Pons (tissue), 1 donor: ENCODE measurements at places on chromosomes 1 and 21.

DNA sequence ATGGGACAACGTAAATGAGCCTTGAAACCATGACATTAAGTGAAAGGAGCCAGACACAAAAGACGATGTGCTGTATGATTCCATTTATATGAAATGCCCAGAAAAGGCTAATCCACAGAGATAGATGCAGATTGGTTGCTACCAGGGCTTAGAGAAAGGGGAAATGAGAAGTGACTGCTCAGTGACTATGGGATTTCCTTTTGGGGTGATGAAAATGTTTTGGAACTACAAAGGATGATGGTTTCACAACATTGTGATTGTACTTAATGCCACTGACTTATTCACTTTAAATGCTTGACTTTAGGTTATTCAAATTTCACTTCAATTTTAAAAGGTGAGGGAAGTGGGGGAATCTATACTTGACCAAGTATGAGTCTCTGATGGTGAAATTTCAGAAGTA, 414.3 kb downstream of the SETD4 start:
- no peak for DNase-seq

DNA sequence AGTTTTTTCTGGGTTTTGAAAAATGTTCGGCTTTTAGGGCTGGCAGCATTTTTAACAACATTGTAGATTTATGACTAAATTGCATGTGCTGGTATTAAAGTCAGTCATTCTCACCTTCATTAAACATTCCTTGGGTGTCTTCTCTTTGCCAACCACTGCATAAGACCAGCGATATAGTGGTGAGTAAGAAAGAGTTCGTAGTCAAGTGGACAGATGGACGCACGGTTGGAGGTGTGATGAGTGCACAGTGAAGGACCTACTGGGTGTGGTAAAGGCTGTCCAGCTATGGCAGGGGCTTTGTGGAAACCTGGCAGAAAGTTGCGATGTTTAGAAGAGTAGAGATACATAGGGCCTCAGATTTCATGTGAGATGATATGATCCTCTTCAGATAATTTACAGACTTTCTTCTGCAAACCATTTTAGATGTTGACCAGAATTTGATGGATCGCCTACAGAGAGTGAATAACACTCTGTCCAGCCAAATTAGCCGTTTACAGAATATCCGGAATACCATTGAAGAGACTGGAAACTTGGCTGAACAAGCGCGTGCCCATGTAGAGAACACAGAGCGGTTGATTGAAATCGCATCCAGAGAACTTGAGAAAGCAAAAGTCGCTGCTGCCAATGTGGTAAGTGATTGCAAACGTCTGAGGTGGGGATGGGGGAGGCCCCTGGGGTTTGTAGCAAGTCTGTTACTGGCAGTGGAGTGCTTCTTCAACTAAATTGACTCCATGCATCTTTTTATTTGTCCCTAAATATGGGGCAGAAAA, 56.0 kb upstream of the LAMC2 start:
- no peak for DNase-seq

DNA sequence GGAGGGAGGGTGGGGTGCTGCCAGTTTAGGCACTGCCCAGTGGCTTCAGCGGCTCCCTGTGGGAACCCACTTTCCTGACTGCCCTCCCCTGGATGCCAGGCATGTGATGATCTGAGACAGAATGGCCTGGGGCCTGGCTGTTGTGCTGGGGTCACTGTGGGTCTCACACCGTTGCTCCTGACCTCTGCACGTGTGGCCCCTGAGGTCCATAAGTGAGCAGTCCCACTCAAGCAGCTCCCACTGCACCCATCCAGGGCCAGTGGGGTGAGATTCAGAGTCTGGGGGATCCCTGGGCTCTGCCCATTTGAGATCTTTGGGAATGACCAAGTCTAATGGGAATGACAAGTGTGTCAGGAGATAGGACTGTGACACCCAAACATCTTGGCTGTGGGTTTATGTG, 18.0 kb downstream of the PODN start:
- DNase-seq = no peak

DNA sequence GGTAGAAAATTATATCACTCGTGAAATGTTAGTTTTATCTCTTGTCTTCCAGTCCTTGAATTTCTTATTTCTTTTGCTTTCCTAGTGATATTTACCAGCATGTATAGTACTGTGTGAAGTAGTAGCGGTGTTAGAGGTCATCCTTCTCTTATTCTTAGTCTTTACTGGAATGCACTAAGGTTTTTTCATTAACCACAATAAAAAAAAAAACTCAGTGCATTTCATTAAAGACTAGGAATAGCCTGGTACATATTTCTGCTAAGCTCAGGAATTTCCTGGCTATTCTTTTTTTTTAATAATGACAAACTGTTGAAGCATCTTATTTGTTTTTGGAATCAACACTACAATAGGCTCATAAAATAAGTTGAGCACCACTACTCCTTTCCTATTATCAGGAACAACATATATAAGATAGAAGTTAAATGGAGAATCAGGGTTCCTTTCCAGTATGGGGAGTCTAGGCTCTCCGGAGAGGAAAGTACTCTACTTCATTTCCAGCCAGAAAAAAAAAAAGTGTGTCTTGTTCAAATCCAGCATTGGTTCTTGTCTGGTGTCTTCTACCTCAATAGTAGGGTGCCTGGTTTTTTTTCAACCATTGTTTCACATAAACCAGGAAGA, 60.0 kb downstream of the TNFSF18 start:
- DNase-seq = no peak

GRCh38 chr1:34013958-34014737, 150.3 kb downstream of the HMGB4 start:
- DNase-seq = no peak

DNA sequence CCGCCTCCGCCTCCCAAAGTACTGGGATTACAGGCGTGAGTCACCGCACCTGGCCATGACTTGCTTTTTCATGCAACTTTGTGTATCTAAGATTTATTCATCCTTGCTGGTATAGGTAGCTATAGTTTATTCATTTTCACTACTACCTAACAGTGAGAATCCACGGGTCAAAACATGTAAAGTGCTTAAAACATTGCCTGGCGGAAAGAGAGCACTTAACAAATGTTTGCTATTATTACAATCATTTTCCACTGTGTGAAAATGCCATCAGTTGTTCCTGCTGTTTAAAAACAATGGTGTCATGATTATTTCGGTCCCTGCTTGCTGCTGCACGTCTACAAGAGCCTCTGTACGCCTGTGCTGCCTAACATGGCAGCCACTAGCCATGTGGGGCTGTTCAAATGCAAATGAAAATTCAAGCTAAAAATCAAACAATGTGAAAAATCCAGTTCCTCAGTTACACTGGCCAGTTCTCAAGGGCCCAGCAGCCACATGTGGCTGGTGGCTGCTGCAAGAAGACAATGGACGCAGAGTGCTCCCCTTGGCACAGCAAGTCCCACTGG, 65.1 kb downstream of the CLSTN1 start:
- peak; percentile 61 for DNase-seq

- DNase-seq = no peak
Measured at GRCh38 chr1:25006770-25007169, 76.7 kb upstream of the RUNX3 start.

GRCh38 chr21:41664881-41665765, 101.7 kb downstream of the RIPK4 start:
- no peak for DNase-seq

DNA sequence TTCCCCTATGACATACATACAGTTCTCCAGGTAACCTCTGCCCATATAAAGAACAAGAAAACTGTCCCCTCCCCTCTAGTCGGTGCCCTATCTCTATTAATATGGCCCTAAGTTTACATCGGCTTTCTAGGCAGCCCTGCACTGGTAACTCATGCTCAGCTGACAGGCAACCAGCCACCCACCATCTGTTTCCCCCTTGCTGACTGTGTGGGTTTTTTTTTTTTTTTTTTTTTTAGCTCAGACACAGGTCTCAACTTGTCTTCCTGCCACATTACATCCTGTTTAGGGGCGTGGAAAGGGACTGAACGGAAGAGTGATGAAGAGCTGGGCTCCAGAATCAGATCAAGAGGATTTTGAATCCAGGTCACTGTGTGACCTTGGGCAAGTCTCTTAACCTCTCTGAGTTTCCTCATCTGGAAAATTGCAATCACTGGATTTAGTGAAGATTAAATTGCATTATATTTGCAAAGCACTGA, 14.0 kb downstream of the LAPTM5 start:
- DNase-seq = no peak

DNA sequence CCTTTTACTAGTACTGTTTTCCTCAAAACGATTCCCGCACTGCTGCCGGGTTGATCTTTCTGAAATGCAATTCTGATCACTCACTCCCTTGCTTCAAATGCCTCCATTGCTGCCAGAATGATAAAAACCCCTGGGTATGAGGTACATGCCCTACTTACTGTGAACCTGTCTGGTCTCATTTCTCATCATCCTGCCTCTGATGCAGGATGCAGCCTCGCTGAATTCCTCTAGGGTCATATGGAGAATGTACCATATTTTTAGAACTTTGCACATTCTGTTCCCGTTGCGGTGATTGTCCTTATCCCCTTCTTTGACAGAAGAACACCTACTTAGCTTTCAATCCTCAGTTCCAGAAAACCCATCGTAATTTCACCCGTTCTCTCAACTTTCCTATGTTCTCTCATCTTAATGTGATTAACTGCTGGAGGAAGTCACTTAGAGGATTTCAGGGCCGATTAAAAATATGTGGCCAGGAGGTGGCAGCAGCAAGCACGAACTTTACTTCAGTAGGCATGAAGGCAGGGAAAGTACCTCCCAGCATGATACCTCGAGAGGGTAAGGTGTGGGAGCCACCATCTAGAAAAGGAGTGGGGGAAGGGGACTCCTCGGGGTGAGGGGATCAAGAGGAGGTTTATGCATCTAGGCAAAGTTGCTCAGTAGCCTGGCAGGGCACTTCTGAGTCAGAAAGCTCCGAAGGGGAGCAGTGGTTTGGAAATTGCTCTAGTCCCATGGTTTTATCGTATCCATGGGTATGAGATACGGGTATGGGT, 361.5 kb upstream of the ZP4 start:
- DNase-seq = peak; percentile 76

DNA sequence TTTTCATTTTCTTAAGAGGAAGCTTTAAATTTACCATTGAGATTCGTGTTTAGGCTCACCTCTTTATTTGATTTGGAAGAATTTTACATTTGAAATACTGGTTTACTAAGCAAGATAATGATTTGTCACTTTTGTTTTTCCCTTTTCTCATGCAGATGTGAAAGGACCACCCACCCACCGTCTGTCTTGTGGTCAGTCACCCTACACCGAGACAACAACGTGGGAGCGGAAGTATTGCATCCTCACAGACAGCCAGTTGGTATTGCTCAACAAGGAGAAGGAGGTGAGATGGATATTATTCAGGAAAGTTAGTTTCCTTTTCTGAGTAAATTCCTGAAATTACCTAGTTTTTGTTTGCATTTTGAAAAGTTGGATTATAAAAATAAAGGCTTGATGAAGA, 189.5 kb downstream of the RASAL2 start:
- peak; percentile 53 for DNase-seq

- DNase-seq = peak; percentile 58
Measured at GRCh38 chr1:43414634-43415223, 25.0 kb downstream of the SZT2 start.

GRCh38 chr1:231748760-231749415, 122.3 kb downstream of the DISC1 start:
- no peak for DNase-seq

DNA sequence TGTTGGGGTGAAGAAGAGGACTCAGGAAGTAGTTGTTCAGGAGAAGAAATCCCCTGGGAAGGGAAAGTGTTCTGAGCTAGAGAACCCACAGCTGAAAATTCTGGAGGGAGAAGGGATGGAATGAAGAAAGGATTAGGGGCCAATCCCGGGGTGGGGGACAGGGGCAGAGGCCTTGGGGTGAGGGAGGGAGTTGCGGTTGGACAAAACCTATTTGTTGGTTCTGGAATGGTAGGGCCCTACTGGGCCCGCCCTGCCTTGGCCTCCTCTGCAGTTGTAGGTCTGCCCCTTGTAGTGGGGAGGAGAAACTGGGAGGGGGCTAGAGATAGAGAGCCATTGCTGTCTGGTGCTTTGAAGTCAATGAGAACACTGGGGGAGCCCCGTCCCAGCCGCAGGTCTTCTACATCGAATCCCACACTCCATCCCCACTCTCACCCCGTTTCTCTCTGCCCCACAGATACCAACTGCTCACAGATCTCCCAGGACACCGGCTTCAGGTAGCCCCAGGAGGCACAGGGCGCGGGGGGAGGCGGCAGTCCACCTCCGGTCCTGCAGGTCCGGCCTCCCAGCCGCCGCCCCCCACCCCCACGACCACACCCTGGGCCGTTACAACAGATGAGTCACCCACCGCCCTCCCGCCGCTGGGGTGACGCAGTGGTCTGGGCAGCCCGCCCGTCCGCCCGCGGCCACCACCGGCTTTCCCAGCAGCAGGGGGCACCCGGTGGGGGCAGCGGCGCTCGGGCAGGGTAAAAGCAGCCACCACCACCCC, 1.1 kb downstream of the TAGLN2 start:
- DNase-seq = no peak

GRCh38 chr21:15134701-15135470, 70.1 kb upstream of the NRIP1 start:
- peak; percentile 30 for DNase-seq

- no peak for DNase-seq
Measured at GRCh38 chr1:25837262-25837875, 17.6 kb downstream of the MTFR1L start.

DNA sequence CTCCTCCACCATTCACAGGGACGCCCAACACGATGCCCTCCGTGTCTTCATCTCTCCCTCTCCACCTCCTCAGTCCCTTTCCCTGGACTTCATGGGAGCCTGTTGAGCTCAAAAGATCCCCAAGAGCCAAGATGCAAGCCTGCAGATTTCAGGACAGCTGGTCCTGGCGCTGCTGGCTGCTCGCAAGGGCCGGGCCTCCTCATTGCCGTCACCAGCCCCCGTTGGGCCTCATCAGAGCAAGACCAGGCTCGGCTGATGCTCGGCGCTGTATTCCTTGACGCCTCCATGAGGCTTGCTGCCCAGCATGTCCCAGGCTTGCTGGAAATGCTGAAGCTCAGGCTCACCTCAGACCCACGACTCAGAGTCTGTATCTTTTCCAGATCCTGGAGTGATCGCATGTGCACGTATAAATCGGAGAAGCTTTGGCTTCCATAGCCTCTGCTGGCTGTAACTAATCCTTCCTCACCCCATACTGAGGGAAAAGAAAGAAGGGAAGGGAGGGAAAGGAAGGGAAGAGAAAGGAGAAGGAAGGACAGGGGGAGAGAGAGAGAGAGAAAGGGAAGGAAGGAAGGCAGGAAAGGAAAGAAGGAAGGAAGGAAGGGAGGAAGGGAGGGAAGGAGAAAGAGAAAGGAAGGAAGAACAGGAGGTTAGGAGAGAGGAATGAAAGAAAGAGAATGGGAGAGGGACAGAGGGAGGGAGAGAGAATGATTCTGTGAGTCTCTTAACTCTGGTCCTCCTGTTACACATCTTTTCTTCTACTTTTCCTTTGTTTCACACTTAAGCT, 94.6 kb downstream of the KCNJ15 start:
- no peak for DNase-seq

DNA sequence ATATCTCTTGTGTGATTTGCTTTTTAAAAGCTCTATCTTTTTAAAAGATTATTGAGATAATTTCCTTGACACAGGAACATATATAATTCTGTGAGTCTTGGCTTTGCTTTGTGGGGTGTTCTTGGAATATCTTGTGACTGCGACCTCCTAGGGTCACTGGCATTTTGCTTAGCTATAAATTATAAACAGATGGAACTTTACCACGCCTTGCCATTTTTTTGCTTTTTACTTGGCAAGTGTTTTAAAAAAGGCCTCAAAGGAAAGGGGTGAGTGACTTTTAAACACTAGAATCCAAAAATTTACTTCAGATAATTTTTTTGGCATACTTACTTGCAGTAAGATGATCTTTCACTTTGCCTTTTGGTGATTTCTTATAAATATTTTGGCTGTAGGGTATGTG, 43.6 kb downstream of the ALG6 start:
- no peak for DNase-seq
